ENCODE measurements at places on chromosomes 12 and 14. TPM values are rescaled to one million over a fixed set of nuclear protein-coding genes. Genes with fewer than 3 reads are reported as not detected.

Gene MANSC1
- total RNA-seq: 2.8 TPM

Gene USP44
- 0.42 TPM for total RNA-seq

DNA sequence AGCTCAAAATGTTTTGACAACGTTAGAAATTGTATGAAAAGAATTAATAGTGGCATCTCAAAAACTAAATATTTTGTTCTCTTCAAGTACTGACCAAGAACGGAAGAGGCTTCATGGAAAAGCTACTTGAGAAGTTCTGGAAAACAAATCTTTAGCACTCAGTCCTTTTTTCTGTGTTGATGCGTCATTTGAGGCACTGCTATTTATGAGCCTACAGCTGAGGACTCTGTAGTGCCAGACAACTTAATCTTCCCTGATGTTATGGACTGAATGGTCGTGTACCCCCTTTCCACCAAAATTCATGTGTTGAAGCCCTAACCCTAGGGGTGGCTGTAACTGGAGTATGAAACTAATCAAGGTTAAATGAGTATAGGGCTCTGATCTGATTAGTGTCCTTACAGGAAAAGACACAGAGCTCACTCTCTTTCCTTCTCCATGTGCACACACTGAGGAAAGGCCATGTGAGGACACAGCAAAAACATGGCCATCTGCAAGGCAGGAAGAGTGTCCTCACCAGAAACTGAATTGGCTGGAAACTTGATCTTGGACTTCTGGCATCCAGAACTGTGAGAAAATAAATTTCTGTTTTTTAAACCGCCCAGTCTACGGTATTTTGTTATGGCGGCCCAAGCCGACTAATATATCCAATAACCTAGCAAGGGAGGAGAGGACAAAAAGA is 337.0 kb upstream of the CLEC14A start:
- H3K4me1 ChIP-seq: peaks cover 4% of the 10 kb centered on the region

DNA sequence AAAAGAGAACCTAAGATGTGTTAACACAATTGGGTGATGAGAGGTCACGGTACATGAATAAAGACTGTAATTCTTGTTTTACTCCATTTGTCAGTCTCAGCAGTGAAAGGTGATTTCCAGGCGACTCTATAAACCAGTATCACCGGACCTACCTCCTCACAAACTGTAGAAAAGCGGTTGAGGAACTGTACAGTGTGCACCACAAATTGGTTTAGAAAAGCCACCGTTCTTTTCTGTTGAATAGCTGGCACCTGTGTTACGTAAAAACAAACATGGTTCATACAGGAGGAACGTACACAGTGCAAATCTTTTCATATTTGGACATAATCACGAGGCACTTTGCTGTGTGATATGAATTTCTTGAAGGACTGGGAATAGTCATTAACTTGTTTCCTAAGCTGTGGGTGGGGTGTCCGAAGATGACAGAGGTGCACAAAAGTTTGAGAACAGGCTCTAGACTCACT is 663 bp downstream of the WASHC3 start:
- peak overlapping the region; percentile 88 for H3K27ac ChIP-seq
- DNase-seq: no peak
- no peaks in the 10 kb centered on the region for H3K27me3 ChIP-seq
- H3K36me3 ChIP-seq: no peaks in the 10 kb centered on the region
- H3K4me3 ChIP-seq: peak overlapping the region; percentile 94

DNA sequence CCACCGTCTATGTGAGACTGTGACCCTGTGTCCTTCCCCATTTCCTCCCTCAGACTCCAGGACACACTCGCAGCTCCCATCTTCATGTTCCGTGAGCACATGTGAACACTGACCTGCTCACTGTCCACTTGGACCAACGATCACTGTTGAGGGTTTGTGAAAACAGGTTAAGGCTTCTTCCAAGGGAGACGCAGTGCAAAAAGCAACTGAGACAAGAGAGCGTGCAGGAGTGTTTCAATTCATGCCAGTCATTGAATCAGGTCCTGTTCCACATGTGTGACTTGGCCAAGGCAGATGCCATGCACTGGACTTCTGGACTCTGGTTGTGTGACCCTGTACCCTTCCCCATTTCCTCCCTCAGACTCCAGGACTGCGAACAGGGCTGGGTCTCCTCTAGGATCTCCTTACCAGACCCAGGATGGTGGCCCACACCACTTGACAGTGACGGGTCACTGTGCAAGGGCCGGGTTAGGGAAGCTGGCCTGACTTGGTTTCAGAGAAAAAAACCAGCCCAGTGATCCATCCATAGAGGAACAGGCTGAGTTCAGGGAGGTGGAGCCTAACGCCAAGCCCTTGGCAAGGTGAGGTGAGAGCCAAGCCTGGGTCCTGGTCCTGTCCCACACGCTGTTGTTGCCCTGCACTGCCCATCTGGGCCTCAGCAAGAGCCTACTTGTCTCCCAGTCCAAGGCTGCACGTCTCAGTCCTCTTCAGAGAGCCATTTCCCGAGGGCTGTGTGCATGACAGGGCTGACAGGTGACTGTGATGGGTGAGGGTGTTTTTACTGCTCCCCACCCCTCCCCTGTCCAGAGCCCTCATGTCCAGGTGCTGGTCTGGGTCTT is 5.7 kb upstream of the KRT5 start:
- peaks cover 7% of the 10 kb centered on the region for H3K27me3 ChIP-seq
- DNase-seq: no peak
- H3K4me3 ChIP-seq: no peak overlapping the region
- H3K27ac ChIP-seq: no peak overlapping the region

- H3K36me3 ChIP-seq: no peaks in the 10 kb centered on the region
- H3K4me1 ChIP-seq: no peaks in the 10 kb centered on the region
- H3K27ac ChIP-seq: no peak overlapping the region
Observed at GRCh38 chr12:46133751-46134150, 135.1 kb downstream of the SLC38A1 start.

GRCh38 chr14:72528059-72528862 is 365.6 kb downstream of the DPF3 start:
- H3K27me3 ChIP-seq: no peaks in the 10 kb centered on the region
- DNase-seq: no peak

- no peaks in the 10 kb centered on the region for H3K4me1 ChIP-seq
- H3K4me3 ChIP-seq: no peak overlapping the region
- no peaks in the 10 kb centered on the region for H3K27me3 ChIP-seq
- H3K27ac ChIP-seq: no peak overlapping the region
Observed at GRCh38 chr12:2739832-2740641, 54.7 kb upstream of the FKBP4 start.
